Calu3 (cell line): ENCODE measurements at places on chromosomes 2 and 18. TPM values are rescaled to one million over a fixed set of nuclear protein-coding genes. Genes with fewer than 3 reads are reported as not detected.

The NEB gene
- total RNA-seq: 27.5 and 50.0 TPM in 2 replicates

The GPR35 gene
- 40.3 and 49.4 TPM in 2 replicates for total RNA-seq

DNA sequence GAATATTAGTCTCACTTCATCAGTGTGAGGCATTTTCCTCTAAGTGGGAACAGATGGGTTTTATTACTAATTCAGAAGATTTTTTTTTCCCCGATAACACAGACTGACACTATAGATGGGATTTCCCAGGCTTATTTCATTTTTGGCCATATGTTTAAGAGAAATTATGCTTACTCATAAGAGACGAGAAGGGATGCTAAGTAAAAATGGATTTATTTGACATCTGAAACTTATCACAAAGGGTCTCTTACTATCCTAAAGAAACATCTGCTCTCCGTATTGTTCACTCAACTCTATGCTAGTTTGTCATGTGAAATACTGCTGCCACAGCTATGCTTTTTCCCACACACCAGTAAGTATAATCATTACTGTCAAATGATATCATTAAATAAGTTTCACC lies 1476.3 kb downstream of the LRP1B start:
- DNase-seq: no peak

GRCh38 chr2:121078899-121079298 lies 206.1 kb downstream of the TFCP2L1 start:
- no peak for DNase-seq

GRCh38 chr2:169164311-169164710 lies 94.9 kb downstream of the DHRS9 start:
- no peak for DNase-seq

The IKZF2 gene
- total RNA-seq: 26.0 and 26.1 TPM in 2 replicates

GRCh38 chr18:63181706-63182309 lies 137.8 kb downstream of the BCL2 start:
- no peak for DNase-seq

The CNOT9 gene
- total RNA-seq: 54.0 and 54.2 TPM in 2 replicates

DNA sequence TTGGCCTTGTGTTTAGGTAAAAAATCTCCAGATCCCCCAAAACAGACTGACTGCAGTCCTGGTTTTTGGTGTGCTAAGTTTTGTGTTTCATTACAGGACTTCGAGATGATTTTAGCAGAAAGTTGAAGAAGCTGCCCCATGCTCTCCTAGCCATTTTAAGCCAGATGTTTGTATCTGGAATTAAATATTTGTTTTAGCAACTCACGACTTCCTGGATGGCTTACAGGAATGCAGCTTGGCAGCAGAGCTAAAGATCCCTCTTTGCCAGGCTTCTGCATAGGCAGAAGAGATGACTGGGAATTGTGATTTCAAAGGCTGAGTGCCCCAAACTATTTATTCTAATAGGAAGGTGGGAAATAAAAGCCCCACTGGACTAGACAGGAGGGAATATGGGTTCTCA lies 31.1 kb downstream of the ONECUT2 start:
- no peak for DNase-seq

The INHA gene
- total RNA-seq: 0.80 and 0.83 TPM in 2 replicates
